Activated T-cell treated with anti-CD3 and anti-CD28 coated beads for 24 hours (primary cell): ENCODE measurements at places on chromosomes 11 and 22.

DNA sequence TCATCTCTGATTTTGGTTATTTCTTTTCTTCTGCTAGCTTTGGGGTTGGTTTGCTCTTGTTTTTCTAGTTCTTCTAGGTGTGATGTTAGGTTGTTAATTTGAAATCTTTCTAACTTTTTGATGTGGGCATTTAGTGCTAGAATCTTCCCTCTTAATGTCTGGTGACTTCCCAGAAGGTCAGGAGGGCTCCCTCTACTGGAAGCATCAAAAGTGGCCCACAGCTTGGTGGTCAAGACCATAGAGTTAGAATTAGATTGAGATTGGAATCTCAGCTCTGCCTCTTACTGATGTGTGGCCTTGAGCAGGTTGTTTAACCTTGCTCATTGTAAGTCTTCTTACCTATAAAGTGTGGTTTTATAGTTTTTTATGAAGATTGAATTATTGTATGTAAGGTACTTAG is 99.3 kb downstream of the FDX1 start:
- DNase-seq = no peak

GRCh38 chr11:122727101-122727929 is 71.8 kb downstream of the UBASH3B start:
- no peak for DNase-seq

DNA sequence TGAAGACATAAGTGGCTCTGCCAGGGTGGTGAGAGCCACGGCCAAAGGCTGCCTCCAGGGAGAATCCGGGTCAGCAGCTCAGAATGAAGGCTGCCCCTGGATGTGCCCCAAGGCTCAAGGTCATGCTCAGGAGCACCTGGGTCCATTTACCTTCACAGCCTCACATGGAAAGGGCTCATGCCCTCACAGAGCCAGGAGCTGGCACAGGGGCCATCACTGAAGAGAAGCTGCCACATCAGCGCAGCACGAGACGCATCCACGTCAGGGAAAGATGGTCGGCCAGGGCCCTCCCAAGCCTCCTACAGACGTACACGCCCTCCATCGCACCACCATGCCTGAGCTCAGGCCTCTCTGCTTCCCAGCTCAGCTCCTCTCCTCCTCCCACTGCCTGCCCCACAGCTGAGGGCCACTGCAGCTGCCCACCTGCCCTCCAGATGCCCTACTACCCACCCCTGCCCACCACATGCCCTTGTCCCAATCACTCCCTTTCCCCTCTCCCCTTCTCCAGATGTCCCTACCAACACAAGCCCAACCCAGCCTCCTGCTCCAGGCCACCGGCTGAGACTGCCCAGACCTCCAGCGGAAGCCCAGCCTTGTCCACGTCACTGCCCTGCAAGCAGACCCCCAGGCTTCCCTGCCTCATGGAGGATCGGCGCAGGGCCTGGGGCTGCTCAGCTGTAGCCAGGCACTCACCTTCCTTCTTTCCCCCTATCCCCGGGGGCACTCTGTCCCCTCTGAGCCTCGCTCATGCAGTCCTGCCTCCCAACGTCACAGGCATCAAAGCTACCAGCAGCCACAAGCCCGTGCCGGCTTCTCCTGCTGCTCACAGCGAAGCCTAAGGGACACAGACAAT is 144.1 kb downstream of the SHANK2 start:
- DNase-seq = no peak

DNA sequence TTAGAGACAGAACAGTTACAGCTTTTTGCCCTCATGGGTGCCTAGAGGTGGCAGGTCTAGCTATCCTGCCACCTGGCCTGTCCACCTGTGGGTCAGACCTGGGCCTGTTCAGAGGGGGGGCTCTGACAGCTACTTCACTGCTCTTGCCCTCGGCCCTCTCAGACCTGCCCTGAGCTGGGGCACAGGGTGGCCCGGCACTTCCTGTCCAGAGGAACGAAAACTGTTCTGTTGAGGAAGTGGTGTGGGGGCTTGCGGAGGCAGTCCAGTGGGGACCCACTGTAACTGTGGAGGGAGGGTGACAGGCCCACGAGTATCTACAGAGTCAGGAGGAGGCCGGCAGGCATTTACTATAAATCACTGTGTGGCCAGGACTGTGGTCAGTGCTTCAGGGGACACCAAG is 16.2 kb downstream of the TESMIN start:
- DNase-seq = no peak
